NCI-H1048 (cell line): ENCODE measurements at places on chromosomes 3 and 15.

DNA sequence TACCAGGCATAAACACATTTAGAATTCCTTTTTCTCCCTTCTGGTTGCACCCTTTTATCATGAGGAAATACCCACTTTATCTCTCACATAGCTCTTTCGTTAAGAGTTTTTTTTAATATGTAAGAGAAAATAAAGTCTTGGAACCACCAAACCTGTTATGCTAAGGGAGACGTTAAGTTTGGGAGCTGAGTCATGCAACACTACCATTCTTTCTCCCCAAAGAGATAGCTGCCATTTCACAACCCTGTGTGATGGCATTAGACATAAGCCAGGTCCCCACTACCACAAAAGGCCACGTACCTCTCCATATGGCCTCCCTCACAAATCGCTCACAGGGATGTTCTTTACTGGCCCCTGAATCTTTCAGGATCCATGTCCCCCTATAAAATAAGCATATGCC is 7.6 kb upstream of the NIPA1 start:
- no peak for DNase-seq

- DNase-seq, result no peak
These were observed 29.7 kb upstream of the HHATL start for GRCh38 chr3:42732196-42732828.

DNA sequence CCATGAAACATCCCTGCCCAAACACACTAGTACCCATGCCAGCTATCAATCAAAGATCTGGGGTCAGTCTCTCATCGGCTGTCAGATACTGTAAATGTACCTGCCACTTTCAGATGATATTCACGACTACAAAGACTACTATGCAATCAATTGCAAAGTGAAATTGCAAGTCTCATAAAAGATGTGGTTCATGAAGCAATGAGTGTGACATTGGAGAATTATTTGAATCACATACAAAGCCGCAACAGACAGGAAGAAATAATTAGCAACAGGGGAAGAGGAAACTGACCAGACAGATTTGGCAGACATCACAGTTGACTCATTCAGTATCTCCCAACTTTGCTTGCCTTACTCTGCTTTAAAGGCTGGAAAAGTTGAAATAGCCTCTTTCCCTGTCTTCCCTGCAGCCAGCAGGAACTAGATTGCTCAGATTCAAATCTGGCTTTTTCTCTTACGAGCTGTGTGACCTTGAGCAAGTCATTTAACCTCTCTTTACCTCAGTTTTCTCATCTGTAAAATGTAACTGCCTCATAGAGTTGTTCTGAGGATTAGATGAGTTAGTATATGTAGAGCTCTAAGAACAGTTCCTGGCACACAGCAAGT is 95.7 kb upstream of the C3orf80 start:
- DNase-seq, result no peak

GRCh38 chr15:61038910-61039309 is 190.2 kb downstream of the RORA start:
- DNase-seq, result no peak

DNA sequence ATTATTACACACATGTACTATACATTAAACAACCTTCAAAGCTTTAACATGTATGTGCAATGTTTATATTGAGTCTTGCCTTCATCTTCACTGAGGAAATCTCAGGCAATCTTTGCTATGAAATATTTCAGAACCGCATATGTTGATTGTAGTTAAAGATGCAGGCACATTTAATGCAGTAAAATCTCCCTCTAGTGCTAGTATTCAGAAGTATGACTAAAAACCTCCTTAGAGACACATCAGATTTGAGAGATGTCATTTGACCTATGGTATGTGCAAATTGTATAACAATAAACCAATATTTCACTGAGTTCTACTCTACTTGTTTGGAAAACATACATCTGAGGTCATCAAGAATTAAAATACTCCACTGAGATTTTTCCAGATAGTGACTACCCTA is 123.8 kb upstream of the C15orf61 start:
- no peak for DNase-seq

DNA sequence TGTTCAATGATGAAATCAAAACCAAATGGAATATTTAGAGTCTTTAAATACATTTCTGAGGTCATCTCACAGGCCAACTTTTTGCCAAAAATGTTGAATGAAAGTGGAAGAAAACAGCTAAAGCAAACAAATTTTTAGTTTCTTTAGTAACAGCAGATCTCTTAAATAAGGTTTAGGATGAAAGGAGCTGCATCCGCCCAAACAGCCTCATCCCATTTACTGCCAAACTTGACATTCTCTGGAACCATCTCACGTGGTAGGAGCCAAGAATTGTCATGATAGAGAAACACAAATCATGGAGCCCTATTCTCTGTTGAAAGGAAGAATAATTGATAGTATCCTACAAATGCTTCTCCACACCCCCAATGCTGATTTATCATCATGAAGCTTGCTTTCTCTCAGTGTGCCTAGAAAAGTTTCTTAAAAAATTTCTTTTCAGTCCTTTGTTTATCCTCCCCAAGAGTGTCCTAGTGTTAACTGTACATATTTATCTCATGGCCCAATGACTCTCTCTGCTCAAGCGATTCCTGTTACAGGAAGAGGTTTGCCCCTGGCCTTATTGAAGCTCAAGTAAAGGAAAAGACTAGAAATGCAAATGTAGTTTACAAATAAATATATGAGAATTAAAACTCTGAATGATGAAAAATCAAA is 23.4 kb downstream of the SLC9A9 start:
- no peak for DNase-seq

- peak; percentile 77 for DNase-seq
These were observed 9.9 kb downstream of the AMOTL2 start for GRCh38 chr3:134364061-134364935.

DNA sequence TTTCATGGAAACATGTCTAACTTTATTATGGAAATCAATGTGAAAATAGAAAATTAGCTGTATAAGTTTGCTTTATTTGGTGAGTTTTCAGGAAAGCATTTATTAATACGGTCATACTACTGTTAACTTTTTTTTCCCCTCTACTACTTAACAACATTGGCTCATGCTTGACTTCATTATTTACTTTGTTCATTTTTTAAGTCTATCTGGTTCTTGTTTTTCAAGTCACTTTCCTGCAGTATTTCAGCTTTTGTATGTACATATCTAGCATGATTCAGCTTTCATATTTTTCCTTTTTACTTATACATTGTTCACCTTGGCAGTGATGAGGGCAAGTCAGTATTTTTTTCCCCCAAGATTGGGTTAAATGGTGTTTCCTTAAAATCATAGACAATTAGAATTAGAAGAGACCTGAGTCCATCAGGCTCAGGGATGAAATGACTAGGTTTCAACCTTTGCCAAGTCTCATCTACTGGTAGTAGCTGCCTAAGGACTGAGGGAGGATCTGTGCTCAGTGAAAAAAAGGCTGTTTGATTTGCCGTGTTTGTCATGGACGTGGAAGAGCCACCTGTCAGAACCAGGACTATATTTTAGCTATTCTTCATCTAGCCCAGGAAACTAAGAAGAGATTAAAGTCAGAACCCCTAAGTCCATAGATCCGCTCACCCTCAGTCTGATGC is 15.4 kb downstream of the TMOD3 start:
- DNase-seq, result no peak

GRCh38 chr3:65702202-65702601 is 336.5 kb downstream of the MAGI1 start:
- no peak for DNase-seq

GRCh38 chr3:187027531-187028278 is 97.4 kb downstream of the ST6GAL1 start:
- DNase-seq, result no peak

GRCh38 chr3:45746165-45746776 is 50.1 kb downstream of the SLC6A20 start:
- DNase-seq, result no peak

DNA sequence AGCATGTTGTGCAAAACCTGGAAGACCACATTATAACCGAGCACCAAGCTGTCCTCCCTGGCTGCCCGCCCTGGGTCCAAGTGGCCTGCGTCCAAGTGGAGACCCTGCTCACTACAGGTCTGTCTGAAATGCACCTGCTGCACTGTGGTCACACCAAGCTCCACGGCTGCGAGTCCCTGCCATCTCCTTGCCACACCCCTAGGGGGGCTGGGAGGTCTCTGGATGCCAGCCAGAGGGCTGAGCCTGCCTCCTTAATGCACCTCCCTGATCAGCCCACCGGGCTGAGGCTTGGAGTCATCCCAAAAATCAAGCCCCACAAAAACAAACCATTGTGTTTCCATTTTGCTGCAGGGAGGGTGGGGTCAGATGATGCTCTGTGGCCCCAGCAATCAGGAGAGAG is 187.1 kb downstream of the MEGF11 start:
- no peak for DNase-seq

DNA sequence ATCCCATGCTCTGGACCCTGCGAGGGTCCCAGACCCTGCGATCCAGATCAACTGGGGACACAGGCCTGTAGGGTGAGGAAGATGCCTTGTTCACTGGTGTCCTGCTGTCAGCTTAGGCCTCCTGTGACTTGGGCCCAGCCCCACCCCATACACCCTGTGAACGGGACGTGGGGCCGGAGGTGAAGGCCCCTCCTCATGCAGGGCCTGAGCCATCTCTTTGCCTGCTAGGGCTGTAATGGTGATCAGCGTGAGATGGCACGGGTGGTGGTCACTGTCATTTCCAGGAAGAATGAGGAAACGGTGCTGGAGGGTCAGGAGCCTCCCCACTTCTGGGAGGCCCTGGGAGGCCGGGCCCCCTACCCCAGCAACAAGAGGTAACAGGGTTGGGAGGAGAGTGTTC is 12.4 kb downstream of the VILL start:
- no peak for DNase-seq

DNA sequence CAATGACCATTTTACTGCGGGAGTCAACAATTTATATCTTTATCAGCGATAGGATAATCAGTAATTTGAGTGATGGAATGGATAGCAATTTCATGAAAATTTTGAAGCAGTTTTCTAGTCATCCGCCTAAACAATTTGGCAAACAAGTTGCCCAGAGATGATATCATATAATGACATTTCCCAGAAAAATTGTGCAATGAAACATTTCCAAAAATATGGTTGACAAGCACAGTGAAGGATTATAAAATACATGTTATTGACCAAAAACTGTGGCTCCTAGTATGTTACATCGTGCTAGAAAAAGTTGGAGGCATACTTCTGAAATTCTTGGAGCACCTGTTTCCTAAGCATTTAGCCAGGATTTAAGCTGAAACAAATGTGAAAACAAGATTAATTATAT is 145.1 kb downstream of the GHSR start:
- no peak for DNase-seq

DNA sequence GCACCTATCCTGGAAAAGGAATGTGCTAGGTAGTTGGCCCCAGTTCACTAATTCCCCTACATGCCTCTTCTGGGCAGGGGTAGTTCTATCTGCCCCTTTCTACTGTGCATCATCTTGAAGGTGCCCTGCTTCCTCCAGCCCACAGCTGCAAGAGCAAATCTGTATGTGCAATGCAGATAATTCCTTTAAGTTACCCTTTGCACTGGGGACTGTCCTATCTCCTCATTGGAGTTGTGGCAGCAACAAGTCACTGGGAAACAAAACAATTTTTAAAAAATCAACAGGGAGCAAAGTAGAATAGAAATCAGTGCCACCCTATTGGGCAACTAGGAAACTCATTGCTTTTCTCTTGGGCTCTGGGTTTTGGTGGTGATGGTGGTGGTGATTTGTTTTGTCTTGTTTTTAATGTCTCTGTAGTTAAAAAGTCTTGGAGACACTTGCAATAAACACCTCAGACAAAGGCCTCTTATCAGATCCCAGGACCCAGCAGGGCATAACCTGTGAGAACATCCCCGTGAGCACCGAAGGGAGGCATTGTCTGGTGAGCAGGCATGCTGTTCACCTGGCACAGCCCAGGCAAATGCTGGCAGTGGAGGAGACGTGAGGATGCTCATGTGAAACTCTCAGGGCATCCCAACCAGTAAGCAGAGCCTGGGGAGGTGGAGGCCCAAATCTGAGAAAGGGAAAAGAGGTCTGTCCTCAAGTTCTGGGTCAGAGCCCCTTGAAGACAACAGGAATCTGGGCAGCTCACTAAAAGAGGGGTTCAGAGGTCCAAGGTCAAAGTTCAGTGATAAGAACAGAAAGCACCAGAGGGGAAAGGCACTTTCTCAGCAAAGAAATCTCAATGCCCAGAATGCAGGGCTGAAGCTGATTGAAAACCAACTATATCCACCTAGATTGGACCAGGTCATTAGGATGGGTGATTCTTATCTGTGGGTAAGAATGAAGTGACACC is 27.9 kb downstream of the C2CD4B start:
- DNase-seq, result no peak

GRCh38 chr15:71115567-71116351 is 488 bp downstream of the THSD4 start:
- no peak for DNase-seq

- DNase-seq, result no peak
These were observed 1266.3 kb downstream of the SI start for GRCh38 chr3:163812006-163812405.

DNA sequence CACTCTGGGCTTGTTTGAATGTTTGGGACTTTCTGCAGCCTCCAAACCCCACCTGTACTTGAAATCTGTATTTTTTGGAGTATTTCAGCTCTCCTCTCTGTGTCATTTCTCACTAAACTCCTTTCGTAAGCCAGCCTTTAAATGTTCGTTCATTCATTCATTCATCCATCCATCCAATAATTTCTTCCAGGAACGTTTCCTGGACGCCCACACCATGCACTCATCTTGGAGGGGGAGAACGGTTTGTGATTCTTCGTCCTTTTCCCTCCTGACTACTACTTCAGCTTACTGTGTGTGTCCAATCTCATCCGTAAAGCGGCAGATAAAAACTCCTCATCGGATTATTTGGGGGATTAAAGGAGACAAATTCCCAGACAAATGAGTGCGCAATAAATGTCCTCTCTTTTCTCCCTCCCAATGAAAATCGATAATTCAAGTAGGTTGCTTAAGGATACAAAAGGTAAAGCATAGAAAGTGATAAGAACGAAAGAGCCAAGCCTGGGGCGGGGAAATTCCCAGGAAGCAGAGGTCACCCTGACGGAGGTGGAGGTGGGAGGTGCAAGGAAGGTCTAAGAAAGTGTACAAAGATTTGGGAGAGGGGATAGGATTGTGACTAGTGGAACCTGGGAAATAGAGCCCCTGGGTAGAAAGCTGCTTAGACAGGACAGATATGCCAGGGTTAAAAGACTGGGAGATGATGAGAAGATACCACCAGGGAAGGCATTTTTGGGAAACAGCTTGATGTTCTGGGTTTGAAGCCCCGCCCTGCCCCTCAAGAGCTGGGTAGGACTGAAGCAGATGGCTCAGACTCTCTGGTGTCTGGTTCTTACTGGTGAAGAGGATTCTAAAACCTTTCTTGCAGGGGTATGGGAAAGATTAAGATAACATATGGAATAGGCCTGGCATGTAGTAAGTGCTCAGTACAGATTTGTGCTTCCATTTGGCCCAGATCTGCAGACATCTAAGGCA is 896 bp upstream of the KLHL25 start:
- no peak for DNase-seq

DNA sequence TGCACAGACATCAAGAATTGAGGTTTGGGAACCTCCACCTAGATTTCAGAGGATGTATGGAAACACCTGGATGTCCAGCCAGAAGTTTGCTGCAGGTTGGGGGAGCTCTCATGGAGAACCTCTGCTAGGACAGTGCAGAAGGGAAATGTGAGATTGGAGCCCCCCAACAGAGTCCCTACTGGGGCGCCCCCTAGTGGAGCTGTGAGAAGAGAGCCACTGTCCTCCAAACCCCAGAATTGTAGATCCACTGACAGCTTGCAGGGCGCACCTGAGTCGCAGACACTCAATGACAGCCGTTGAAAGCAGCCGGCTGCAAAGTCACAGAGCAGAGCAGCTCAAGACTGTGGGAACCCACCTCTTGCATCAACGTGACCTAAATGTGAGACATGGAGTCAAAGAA is 34.6 kb upstream of the EPHA6 start:
- no peak for DNase-seq

GRCh38 chr3:13580256-13581023 is 31.5 kb downstream of the FBLN2 start:
- DNase-seq, result no peak

GRCh38 chr3:2420919-2421318 is 322.3 kb downstream of the CNTN4 start:
- no peak for DNase-seq
